ENCODE measurements at places on chromosomes 13 and 19.
A peak's percentile ranks its signal among the peaks of the same experiment; 100 is the strongest.

- DNase-seq = no peak
Observed at GRCh38 chr19:54196536-54196935, 4.1 kb upstream of the RPS9 start.

DNA sequence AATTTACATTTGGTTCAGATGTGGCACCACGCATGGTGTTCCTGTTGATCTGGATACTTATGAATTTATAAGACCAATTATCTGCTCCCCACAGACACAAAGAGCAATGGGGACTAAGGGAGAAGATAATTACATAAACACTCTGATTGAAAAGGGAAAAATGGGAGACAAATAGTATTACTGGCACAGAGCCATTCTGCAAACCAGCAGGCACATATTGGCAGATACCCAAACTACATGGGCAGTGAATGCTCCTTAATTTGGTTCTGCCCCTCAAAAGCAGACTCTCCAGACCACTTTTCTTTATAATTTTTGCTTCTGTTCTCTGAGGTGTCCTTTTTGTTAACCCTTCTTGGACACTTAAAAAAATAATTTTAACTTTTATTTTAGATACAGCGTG lies 1674.2 kb downstream of the PCDH9 start:
- no peak for DNase-seq

- DNase-seq = no peak
Observed at GRCh38 chr19:2536461-2536860, 60.5 kb downstream of the GADD45B start.

DNA sequence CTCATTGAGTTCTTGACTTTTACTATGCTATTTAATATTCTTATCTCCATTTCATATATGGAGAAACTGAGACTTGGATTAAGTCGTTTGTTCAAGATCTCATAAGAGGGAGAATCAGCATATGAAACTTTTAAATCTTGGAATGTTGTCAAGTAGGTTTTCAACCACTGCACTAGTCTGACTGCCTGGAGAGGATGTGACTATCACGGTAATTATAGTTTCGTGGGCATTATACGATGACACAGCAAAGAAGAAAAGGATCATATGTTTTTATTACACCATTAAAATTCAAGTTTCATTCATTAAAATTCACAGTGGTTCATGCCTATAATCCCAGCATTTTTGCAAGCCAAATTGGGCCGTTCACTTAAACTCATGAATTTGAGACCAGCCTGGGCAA lies 555.2 kb downstream of the SLITRK1 start:
- DNase-seq = no peak

DNA sequence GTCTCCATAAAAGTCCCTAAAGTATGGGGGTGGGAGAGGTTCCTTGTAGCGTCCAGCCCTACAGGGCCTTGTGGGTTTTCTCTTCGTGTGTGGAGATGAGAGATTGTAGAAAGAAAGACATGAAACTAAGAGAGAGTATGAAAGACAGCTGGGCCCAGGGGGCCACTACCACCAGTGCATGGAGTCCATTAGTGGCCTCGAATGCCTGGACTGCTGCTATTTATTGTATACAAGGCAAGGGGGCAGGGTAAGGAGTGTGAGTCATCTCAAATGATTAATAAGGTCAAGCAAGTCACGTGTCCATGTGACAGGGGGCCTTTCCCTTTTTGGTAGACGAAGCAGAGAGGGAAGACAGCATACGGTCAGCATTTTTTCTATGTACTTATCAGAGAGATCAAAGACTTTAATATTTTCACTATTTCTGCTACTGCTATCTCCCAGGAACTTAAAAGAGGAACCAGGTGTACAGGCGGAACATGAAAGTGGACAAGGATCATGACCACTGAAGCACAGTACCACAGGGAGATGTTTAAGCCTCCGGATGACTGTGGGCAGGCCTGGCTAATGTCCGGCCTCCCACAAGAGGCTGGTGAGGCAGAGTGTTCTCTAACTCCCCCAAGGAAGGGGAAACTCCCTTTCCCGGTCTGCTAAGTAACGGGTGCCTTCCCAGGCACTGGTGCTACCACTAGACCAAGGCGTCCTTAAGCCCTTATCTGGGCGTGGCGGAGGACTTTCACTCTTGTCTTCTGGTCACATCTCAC lies 25.5 kb downstream of the FGF21 start:
- DNase-seq = peak; percentile 59

GRCh38 chr13:21164631-21165030 lies 11.7 kb downstream of the SKA3 start:
- DNase-seq = no peak

DNA sequence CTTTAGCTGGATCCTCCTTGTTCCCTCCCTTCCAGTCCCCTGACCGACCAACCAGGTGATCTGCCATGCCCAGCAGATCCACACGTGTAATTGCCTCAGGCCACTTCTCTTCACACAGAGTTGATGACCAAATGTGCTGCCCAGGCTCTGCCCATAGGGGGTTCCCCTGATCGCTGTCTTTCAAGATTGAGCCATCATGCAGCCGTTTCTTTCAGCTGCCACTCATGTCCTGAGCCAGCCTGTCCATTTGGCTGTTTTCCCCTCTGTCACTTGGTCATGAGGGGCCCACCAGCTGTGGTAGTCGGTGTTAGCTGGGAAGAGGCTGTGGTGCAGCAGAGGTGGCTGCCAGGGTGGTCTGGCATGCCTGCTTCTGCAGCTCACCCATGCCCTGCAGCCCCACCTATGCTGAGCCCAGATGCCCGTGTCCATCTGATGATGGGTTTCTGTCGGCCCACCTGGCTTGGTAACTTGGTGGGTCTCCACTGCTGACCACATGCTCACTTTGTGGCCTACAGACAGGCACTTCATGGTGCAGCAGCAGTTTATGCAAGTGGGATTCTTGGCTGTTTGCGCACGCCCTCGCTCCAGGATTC lies 35.6 kb upstream of the GPR183 start:
- DNase-seq = no peak

GRCh38 chr13:51818781-51819511 lies 15.0 kb upstream of the DHRS12 start:
- DNase-seq = no peak

DNA sequence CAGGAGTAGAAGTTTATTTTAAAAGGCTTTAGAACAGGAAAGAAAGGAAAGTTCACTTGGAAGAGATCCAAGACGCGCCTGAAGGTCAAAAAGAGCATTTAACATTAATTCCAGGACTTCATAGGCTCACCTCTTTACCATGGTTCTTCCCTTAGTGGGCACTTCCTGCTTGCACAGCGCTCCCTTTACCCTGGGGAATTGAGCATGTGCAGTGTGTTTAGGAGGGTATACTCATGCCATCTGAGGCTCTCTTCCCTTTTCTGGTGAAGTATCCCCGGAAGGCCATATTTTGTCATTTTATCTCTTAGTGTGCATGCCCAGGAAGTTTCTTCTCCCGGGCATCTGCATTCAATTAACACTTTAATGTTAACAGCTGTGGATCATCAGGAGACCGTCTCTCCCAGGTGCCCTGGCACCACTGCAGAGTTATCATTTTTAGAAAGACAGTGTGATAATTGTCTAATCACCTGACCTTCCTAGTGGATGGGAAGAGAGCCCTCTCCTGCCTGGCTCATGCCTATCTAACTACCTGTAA lies 66.1 kb upstream of the ABCC4 start:
- peak; percentile 83 for DNase-seq

- DNase-seq = no peak
Observed at GRCh38 chr13:27601803-27602202, 18.5 kb downstream of the LNX2 start.

GRCh38 chr19:51727349-51727880 lies 3.6 kb upstream of the HAS1 start:
- DNase-seq = no peak

- no peak for DNase-seq
Observed at GRCh38 chr13:94232956-94233355, 246.5 kb downstream of the DCT start.

DNA sequence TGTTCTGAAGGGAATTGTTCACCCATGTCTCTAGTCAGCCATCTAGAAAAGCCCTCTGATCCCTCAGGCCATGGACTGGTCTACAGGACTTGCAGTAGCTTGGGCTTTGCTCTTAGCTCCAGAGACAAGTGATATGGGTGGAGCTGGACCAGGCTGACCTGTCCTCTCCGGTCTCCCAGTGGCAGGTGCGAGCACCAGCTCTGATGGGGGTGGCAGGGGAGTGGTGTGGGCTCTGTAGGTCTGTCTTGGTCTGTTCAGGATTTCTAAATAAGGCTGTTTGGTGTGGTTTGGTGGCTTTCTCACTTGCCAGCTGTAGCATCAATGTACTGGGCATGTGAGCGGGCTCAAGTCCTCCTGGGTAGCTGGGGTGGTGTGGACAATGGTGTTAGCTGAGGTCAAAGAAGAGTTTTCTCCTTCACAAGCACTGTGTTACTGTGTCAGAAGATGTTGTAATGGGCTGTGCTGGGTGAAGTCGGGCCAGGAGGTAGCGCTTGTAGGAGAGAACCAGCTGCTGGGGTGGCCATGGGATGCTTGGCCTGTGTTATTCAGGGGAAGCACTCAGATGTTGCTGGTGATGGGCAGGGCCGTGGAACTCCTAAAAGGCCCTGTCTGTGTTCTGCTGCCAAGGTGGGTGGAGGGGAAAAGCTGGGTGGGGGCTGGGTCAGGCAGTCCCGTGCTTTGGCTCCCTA lies 16.9 kb downstream of the GPC6 start:
- DNase-seq = no peak

DNA sequence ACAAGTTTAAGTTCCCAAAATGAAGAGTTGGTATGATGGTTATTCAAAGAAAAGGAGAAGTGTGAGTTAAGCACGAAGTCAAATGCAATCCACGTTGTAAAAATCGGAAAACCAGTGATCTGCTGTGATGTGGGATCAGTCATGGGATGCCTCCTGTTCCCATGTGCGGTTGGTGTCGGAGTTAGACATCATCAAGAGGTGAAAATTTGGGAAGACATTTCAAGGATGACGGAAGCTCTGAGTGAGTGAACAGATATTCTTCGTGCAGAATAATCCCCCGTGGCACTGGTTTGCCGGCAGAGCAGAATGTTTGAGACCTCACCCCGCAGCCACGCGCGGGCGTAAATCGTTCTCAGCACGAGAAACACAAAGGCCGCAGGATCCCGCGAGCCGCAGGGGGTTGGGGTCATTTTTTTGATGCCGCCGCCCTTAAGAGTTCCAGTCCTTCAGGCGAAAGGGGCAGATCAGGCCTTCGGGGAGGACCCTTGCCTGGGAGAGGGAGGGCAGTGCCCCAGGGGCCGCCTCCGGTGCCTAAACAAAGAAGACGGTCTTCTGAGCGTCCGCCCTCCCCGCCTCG lies 13.7 kb upstream of the SOX1 start:
- no peak for DNase-seq

GRCh38 chr13:30132623-30133553 lies 174.5 kb downstream of the KATNAL1 start:
- peak; percentile 96 for DNase-seq

GRCh38 chr19:324716-325115 lies 19.9 kb downstream of the MIER2 start:
- DNase-seq = no peak

DNA sequence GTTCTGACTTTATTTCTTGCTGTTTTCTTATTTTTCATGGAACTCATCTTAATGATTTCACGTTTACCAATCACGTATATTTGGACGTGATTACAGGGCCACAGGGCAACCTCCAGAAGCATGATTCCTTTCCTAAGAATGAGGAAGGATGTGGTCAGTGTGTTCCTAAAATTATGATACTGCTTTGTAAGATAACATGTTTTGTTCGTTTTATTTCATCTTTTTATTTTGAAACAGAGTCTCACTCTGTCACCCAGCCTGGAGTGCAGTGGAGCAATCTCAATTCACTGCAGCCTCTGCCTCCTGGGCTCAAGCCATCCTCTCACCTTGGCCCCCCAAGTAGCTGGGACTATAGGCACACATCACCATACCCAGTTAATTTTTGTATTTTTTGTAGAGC lies 24.8 kb upstream of the LAIR1 start:
- peak; percentile 61 for DNase-seq

GRCh38 chr13:79647533-79647932 lies 166.6 kb downstream of the NDFIP2 start:
- no peak for DNase-seq

GRCh38 chr19:7645656-7646425 lies 8.9 kb downstream of the STXBP2 start:
- no peak for DNase-seq

GRCh38 chr19:18029617-18030338 lies 21.8 kb downstream of the ARRDC2 start:
- DNase-seq = no peak

GRCh38 chr19:16527971-16528521 lies 14.2 kb downstream of the CHERP start:
- DNase-seq = peak; percentile 54

- DNase-seq = no peak
Observed at GRCh38 chr13:95540888-95541287, 11.6 kb upstream of the CLDN10 start.

DNA sequence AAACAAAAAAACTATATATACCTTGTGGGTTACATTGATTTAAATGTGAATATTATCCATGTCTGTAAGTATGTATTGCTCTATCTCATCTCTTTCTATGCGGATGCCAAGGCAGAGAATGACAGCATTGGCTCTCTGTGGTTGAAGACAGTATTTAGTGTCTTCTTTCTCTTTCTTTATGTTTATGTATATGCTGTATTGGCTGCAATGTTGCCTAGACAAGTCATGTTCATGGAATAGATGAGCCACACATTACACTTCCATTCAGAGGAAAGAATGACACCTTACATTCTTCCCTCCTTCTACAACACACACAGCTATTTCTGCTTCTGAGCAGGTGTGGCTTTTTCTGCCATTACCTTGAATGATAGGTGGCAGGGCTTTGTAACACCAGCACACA lies 639.4 kb upstream of the MIR17HG start:
- DNase-seq = no peak

DNA sequence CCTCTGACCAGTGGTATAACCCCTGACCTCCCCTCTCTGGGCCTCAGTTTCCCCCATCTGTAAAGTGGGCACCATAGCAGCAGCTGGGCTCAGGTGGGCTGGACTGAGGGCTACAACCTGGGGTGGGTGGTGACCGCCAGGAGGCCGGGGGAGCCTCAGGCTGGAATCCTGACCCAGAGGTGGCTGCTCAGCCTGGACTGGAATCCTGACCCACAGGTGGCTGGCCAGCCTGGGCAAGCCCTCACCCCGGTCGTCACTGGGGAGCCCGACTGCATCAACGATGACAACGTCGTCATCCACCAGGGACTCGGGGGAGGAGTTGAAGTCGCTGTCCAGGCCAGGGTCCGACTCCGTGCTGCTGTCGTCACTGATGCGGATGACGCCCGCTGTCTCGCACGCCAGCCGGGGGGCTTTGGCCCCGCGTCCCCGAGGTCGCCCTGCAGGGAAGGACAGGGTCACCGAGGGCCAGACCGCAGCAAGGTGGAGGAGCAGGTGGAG lies 10.2 kb downstream of the GPX4 start:
- DNase-seq = no peak
